ENCODE measurements at places on chromosomes 1 and 21. TPM values are rescaled to one million over a fixed set of nuclear protein-coding genes. Genes with fewer than 3 reads are reported as not detected.

Gene BPNT1
- polyA plus RNA-seq = 9.2 TPM

Gene TMEM35B
- 26.0 TPM for polyA plus RNA-seq

Gene FOXO6
- polyA plus RNA-seq = not detected

Gene FRRS1
- not detected for polyA plus RNA-seq

Gene NFASC
- polyA plus RNA-seq = 17.5 TPM

Gene ATAD3C
- polyA plus RNA-seq = 14.2 TPM

Gene FCRL6
- polyA plus RNA-seq = not detected

Gene ZNF326
- polyA plus RNA-seq = 19.9 TPM

Gene CELA2B
- not detected for polyA plus RNA-seq

Gene SGIP1
- polyA plus RNA-seq = 149 TPM

Gene FNDC5
- polyA plus RNA-seq = 214 TPM

Gene FBXO2
- polyA plus RNA-seq = 19.1 TPM

Gene ERICH3
- polyA plus RNA-seq = 11.1 TPM

Gene DMBX1
- not detected for polyA plus RNA-seq

Gene PFKFB2
- 6.5 TPM for polyA plus RNA-seq

Gene FMO3
- not detected for polyA plus RNA-seq

Gene VPS13D
- 10.6 TPM for polyA plus RNA-seq

Gene DDX20
- polyA plus RNA-seq = 9.7 TPM

Gene ATP6V1G3
- not detected for polyA plus RNA-seq

Gene SLFNL1
- 0.26 TPM for polyA plus RNA-seq

Gene INTS3
- 12.1 TPM for polyA plus RNA-seq

Gene SPRR2B
- polyA plus RNA-seq = not detected

Gene TFB2M
- polyA plus RNA-seq = 17.7 TPM

Gene LYPD8
- polyA plus RNA-seq = 6.6 TPM

Gene DDAH1
- 48.8 TPM for polyA plus RNA-seq

Gene GPR52
- polyA plus RNA-seq = not detected

Gene A3GALT2
- not detected for polyA plus RNA-seq

Gene FAM151A
- polyA plus RNA-seq = not detected

Gene SELE
- polyA plus RNA-seq = not detected

Gene SNRPE
- polyA plus RNA-seq = 461 TPM

Gene JAK1
- 89.0 TPM for polyA plus RNA-seq

Gene BLACAT1
- polyA plus RNA-seq = not detected

Gene SPRR5
- not detected for polyA plus RNA-seq

Gene NECTIN4
- polyA plus RNA-seq = not detected

Gene RNU1-2
- not detected for polyA plus RNA-seq

Gene TRIM67
- 0.95 TPM for polyA plus RNA-seq

Gene TNFRSF25
- polyA plus RNA-seq = 2.7 TPM

Gene SEMA4A
- polyA plus RNA-seq = 0.15 TPM

Gene FCRL1
- not detected for polyA plus RNA-seq

Gene RGS18
- polyA plus RNA-seq = not detected
